ENCODE measurements at places on chromosomes 6 and 20.

DNA sequence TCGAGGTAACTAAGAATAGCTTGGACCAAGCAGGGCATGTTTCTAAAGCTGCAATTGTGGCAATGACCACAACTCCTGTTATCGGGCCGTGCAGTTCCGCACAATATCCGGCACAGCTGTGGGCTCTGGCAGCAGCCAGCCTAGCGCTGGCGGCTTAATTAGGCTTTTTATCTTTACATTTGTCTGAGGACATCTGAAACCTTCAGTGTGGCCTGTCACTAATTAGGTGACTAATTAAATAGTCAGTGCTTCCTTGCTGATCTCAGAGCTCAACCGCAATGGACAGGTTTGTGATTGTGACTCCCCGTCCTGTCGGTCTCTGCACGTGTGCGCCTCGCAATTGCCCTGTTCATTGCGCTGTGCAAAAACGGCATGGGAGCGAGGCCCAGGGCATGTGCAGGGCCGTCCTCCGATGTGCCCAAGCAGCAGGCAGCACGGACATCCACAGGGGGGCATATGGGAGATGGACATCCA lies 134.8 kb upstream of the INSM1 start:
- no peak for DNase-seq

GRCh38 chr6:30487926-30488325 lies 1.4 kb upstream of the HLA-E start:
- no peak for DNase-seq

- no peak for DNase-seq
Measured at GRCh38 chr6:51300510-51300909, 481.8 kb downstream of the TFAP2B start.

- no peak for DNase-seq
Measured at GRCh38 chr20:63117661-63118302, 98.1 kb downstream of the YTHDF1 start.
